ENCODE measurements at places on chromosomes 13 and 19.

DNA sequence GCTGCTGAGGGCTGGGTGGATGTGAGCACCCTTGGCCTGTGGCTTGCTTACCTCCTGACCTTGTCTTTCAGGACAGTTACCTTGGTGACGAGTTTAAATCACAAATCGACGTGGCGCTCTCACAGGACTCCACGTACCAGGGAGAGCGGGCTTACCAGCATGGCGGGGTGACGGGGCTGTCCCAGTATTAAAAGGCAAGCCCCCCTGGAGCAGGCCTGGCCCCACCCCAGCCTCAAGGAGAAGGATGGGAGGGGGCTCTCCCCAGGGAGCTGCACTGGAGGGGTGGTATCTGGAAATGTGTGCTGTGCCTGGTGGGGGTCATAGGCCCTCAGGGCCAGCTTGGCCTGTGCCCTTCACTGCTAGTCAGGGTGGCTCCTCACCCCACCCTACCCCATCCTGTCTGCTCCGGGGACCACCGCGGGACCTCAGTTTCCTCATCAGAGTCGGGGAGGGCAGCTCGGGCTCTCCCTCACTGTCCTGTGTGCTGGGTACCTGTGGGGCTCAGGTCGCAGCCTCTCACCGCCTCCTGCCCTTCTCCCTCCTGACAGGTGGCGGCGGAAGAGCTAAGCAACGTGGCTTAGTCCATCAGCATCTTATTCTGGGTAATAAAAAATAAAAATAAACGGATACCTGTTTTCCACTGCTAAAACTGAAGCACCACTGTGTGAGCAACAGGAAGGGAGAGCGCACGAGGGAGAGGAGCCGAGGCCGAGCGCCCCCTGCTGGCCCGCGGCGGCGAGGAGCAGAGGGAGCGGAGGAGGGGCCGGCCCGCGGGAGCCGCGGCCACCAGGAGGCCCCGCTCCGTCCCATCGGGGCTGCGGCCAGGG lies 29.8 kb downstream of the CERS1 start:
- no peak for DNase-seq

- no peak for DNase-seq
These were observed 46.3 kb downstream of the IRS2 start for GRCh38 chr13:109740121-109740520.

DNA sequence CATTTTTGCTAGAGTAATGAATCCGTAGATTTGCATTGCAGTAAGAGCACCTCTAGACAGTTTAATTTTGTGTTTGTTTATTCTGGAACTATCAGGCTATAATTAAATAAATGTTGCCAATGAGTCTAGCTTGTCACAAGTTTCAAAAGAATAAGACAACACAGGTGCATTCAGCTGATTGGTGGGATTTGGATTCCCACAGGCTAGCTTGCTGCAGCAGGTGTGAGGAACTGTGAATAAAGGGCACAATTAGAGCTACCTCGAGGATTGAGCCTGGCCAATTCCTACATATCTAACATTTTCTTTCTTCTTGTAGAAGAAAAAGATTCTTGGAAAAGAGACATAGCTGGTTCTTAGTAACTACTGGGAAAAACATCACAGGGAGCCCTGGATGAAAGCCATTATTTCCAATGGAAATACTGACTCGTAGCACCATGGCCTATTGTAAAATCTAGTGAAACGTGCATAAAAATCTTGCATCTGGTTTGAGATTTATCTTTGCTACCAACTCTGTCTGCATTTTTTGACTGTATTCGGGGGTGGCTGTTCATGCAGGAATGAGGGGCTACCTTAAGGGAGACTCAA lies 360.9 kb downstream of the FGF9 start:
- no peak for DNase-seq

- no peak for DNase-seq
These were observed 240.9 kb downstream of the GPC5 start for GRCh38 chr13:91639330-91639729.

All from cortex of kidney (tissue), 1 donor.